ENCODE measurements at places on chromosomes 2 and 18.

- no peak for DNase-seq
Observed at GRCh38 chr18:28736223-28736622, 559.3 kb upstream of the CDH2 start.

DNA sequence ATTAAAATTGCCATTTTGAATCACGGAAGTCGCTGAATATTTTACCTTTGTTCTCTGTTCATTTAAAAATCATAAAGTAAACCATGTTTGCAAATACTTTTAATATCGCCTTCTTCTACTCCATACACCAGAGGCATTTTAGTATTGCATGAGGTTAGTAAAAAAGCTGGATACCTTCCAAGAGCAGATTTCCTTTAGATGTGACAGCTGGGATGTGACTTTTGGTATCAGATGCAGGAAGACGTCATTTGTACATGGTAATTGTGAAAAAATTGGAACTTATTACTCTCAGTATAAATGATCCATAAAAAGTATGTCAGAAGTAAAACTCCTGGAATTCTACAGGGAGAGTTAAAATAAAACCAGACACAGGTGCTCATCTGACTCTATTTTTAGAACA is 89.5 kb downstream of the SLC4A10 start:
- DNase-seq: no peak

- peak; percentile 76 for DNase-seq
Observed at GRCh38 chr2:11342551-11343367, 1.7 kb downstream of the ROCK2 start.

DNA sequence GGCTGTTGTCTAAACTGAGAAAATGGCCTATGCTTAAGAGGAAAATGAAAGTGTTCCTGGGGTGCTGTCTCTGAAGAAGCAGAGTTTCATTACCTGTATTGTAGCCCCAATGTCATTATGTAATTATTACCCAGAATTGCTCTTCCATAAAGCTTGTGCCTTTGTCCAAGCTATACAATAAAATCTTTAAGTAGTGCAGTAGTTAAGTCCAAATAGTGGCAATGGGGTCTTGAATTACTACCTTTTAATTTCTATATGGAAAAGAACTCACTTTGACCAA is 13.8 kb upstream of the ALLC start:
- DNase-seq: no peak

DNA sequence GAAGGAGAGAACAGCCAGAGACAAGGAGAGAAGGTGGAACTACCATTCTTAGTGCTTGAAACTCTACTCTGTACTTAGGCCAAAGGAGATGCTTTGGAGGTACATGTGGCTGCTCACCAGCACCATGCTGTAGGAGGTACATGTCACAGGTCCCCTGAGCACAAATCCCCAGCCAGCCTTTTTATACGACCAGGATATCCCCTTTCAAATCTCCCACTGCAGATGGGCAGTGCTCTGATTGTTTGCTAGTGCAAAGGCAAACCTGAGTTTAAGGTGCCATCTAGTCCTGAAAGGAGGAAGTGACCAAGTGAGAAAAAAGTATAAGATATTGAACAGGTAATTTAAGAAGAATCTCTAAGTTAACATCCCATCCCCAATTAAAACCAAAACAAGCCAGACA is 17.1 kb upstream of the TTC21B start:
- no peak for DNase-seq

- DNase-seq: peak; percentile 65
Observed at GRCh38 chr2:224160917-224161316, 121.8 kb upstream of the SERPINE2 start.

Data from fibroblast of skin of right biceps (primary cell).